AG04450 (cell line): ENCODE measurements at places on chromosomes 7 and 10.

DNA sequence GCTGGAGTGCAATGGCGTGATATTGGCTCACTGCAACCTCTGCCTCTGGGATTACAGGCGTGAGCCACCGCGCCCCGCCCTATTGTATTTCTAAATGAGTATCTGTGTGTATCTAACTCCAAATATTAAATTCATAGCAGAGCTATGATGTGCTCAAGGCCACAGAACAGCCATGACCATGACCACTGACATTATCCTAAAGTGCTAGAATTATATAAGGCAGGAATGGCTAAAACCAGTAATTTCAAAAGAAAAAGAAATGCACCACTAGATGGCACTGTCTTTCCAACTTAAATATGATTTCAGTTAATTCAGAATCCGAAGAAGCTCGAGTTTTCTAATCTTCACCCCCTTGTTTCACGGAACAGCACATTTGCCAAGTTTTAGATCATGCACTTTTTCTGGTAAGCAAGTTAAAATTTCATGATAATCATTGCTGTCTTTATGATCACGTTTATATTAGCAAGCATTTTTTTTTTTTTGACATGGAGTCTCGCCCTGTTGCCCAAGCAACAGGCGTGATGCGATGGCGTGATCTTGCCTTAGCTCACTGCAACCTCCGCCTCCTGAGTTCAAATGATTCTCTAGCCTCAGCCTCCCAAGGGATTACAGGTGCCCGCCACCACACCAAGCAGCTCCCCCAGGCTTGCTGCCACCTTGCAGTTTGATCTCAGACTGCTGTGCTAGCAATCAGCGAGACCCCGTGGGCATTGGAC lies 65.3 kb downstream of the OR13A1 start:
- no peak for DNase-seq

GRCh38 chr7:584122-584465 lies 64.4 kb upstream of the PDGFA start:
- DNase-seq, result no peak

DNA sequence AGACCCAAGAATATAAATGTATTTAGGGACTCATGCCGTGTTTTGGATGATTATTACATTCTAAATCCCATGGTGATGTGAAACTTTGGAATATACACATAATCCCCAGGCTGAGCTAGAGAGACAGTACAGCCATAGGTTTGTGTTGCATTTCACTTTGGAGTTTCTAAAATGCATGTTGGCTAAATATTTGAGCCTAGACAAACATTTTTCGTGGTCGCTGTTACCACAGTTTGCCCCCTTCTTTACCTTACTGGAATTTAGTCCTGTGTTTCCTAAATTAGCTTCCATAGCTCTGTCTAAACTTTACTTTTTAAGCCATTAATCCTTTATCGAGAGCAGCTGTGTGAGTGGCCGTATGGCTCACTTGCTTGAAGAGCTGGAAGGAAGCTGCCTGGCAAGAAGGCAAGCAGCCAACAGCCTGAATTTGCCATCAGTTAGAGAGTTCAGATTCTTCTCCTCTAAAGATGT lies 192.0 kb downstream of the BICC1 start:
- no peak for DNase-seq

DNA sequence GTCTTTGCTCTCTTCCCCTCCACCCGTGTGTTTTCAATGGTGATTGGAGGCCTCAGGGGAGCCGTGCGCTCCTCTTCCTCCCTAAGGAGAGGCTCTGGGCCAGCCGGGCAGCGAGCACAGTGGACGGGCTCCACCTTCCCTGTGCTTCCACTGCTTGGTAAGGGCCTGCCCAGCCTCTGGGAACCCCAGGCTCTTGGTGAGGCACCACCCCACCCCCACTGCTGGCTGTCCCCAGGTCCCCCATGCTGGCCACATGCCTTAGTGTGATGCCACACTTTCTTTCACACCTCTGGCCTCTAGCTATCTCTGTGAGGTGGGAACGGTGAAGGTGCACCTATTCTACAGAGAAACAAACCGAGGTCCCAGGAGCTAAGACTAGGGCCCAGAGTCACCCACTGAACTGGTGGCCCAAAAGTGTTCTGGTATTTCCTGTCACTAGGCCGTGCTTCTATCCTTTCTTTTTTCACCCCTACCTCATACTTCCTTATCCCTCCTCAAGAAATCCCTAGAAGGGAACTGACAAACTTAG lies 53.3 kb downstream of the UNC5B start:
- DNase-seq, result no peak

GRCh38 chr7:100148225-100148558 lies 526 bp upstream of the LAMTOR4 start:
- DNase-seq, result no peak

GRCh38 chr7:128777156-128778123 lies 1.8 kb upstream of the OPN1SW start:
- no peak for DNase-seq

DNA sequence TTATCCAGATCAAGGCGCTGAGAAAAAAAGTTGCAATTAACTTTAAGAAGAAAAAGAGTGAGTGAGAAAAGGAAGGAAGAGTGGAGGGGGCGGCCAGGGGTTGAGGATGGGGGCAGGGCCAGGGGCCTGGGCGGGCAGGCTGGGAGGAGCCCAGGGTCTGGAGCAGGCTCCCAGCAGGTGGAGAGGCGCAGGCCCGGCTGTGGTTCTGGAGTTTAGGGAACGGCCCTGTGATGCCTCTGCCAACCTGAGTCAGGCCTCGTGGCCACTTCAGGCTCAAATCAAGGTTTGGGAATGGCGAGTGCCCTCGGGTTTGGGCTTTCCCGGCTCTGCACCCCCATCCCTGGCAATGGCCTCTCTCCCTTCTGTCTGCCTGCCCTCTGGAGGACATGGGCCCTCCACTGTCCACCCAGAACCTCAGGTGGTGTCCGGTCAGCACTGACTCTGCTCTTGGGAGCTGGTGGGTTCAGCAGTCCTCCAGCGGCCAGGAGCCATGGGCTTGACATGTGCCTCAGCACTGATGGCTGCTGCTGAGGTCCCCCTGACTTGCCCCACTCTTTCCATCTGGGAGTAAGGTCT lies 41.0 kb upstream of the EMX2 start:
- DNase-seq, result no peak

DNA sequence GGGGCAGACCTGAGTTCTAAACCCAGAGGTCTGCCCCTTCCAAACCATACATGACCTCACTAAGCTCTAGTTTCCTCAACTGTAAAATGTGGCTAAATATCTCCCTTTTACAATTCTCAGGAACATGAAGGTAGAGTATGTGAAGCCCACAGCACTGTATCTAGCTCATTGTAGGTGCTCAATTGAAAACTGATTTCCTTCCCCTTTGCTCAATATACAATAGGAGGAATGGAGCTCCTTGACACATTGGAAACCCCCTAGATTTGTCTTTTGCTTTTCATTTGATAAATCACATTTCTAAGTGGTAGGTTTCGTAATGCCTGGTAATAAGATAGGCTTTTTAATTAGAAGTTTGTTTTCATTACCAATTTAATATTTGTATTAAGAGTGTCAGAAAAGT lies 153.3 kb downstream of the ARID5B start:
- DNase-seq, result no peak

GRCh38 chr7:143514995-143515735 lies 37.5 kb downstream of the TAS2R41 start:
- no peak for DNase-seq
